Activated CD8-positive, alpha-beta memory T cell treated with anti-CD3 and anti-CD28 coated beads for 4 hours (primary cell): ENCODE measurements at places on chromosomes 16 and 17.

DNA sequence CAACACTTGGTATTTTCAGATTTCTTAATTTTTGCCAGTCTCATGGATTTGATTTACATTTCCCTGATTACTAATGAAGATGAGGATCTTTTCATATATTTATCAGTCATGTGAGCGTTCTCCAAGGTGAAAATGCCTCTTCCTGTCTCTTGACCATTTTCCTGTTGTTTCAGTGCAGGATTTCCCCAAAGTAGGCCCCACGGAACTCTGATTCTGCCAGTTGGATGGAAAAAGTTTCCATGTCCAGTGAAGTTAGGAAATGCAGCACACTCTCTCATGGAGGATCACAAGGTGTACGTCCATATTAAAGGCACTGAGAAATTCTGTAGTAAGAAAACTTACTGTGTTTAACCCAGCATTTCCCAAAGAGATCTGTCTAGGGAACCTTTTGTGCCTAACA, 16.5 kb upstream of the LIMD2 start:
- DNase-seq, result no peak

DNA sequence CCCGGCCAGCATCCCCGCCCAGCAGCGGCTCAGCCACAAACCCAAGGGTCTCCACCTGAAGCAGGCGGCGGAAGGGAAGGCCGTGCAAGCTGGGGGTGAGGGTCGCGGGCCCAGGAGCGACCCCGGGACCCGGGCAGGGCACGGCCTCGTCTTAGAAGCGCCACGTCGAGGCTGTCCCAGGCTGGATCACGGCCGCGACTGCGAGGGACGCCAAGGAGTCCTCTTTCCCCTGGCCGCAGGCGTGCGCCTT, 538 bp upstream of the CCNF start:
- DNase-seq, result no peak

DNA sequence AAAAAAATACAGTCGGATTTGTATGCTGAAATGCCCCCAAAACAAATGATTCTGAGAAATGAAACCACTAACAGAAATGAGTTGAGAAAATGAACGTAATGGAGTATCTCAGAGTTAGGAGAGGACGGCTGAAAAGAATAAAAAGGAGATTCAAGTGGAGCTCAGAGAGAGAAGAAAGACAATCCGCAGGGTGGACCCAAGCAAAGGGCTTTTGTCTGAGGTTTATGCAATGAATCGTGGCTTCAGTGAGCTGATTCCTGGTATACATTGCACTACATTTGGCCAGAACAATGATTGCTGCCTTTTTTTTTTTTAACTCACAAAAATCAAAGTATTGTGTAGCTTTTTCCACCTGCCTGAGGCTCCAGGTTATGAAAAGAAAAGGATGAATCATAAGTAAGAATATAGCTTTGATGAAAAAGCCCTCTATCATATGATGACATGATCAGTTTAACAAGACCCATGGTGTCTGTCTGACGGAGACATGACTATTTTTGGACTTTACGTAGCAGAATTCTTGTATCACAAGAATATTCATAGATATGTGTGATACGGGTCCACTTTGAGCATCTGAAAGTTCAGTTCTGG, 4.4 kb upstream of the MED9 start:
- no peak for DNase-seq

GRCh38 chr17:58403311-58403710, 14.0 kb downstream of the RNF43 start:
- no peak for DNase-seq

DNA sequence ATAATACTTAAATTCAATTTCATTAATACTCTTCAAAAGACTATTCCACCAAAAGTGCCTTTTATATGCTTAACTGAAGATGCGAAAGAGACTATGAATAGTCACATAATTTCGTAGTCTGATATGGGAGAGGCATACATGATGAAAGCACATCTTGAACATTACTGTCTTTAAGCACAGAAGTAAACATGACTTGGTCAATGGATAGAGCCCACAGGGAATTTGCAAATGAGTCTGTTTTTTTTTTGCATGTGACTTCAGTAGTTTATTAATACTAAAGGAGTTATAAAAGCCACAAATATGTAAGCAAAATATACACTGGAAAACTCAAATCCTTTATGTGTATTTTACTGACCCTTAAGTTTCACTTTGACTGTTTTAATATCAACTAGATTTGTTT, 15.9 kb downstream of the ADPRM start:
- no peak for DNase-seq

DNA sequence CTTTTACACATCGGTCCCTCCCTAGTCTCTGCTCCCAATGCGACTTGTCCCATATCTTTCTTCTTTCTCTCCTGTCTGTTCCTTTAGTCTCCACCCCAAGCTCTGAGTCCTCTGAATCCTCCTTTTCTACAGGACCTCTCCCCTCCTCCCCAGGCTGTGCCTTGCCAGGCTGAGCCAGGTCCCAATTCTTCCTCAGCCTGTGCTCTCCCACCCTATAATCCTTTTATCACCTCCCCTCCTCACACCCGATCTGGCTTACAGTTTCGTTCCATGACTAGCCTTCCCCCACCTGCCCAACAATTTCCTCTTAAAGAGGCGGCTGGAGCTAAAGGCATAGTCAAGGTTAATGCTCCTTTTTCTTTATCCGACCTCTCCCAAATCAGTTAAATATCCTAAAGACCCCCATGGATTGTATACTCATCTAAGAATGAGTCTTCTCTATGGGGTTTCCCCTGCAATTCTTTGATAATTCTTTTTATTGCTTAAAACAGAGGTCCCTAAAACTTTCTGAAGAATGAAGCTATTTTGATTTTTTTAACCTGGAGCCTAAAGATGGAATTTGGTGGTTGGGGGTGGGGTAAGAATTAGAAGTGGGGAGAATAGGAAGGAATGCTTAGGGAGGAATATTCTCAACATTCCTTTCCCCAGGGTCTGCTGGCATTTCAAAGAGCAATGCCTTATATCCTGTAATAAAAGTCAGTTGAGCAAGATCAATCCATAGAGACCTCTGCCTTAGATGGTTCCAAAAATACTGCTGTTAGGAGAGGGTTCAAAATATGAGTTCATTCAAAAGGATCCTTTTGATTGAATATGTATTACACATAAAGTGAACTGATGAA, 102.8 kb downstream of the MYO1D start:
- DNase-seq, result no peak

DNA sequence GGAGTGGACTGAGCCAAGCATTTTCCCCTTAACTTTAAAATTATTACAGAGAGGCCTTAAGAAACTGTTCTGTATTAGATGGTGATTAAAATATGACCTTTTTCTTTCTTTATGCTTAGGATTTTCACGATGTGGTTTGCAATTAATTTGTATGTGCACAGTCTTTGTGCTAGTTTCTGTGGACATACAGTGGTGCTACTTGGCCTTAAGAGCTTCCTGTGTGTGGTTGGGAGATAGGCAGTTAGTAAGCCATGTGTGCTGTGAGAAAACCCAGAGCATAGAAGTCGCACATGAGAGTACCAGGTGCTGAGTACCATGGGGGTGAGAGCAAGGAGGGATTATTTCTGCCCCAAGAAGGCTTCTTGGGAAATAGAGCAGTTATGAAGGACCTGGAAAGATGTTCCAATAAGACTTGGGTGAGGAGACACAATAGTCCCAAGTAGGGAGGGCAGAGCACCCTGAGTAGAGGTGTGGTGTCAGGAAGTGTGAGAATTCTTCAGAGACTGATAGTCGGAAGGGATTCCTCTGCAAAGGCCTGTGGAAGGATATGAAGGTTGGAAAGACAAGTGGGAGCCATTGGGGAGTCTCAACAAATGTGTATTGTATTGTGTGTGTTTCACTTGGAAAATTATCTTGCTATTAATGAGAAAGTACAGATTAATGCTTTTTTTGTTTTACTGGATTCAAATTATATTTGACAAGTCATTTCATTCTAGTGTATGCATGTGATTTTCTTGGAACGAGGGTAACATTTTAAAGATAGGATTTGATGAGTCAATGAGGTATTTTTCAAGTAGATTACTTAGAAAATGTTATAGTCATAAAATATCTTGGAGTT, 239.9 kb downstream of the PRKCA start:
- no peak for DNase-seq

GRCh38 chr17:21524211-21524591, 148.0 kb downstream of the KCNJ12 start:
- DNase-seq, result no peak

DNA sequence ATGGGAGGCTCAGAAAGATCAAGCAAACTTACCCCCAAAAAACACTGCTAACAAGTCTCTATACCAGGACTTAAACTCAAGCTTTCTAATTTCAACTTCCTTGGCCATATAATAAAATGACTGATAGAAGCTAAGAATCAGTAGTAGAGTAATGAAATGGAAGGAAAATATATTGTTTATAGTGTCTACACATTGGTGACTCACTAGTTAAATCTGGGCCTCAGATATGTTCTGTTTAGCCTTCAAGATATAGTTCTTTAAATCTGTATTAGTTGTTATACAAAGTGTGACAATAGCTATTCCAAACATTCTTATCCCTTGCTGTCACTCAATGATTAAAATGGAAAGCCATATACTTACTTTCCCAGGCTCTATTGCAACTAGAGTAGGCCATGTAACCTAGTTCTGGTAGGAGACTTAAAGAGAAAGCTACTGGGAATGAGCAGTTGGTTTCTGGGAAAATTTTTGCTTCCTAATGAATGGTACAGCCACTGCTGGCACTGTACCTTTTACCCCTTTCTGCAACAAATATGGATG, 18.3 kb downstream of the SSH2 start:
- DNase-seq, result no peak

DNA sequence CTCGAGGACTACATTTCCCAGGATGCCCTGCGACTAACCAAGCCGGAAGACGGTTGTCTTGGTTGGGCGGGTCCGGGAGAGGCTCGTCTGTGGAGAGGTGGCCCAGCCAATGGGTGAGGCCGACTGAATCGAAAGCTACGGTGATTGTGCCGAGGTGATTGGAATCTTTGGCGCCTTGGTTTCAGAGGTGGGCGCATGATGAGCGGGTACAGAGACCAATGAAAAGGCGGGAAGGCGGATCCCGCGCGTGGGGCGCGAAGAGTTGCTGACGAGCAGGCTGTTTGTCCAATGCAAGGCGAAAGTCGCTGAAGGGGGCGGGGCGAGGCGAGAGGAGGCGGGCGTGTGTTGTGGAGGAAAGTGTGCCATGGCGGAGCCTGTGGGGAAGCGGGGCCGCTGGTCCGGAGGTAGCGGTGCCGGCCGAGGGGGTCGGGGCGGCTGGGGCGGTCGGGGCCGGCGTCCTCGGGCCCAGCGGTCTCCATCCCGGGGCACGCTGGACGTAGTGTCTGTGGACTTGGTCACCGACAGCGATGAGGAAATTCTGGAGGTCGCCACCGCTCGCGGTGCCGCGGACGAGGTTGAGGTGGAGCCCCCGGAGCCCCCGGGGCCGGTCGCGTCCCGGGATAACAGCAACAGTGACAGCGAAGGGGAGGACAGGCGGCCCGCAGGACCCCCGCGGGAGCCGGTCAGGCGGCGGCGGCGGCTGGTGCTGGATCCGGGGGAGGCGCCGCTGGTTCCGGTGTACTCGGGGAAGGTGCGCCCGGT, at the start of gene NFATC2IP:
NFATC2IP (plus strand) TSS at position 290 of the 762 bp plus-strand sequence; CDS start at position 365, 75 bp downstream.
- DNase-seq, result peak; percentile 99

DNA sequence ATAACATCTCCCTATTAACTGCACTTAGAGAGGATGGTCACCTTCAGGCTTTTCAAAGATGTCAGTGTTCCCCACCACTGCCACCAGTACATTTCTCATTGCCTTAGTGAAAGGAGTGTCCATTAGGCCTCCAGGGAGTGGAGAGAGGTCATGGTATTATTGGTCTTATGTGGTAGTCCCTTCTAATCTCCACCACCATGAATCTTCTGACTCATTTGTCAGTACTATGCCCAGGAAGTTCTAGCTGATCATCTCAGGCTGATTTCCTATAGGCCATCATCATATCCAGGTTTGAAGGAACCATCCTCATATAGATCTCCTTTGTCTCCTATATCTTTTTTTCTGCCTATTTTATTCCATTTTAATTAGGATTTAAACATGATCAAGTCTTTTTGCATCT, 221.5 kb downstream of the CYB561 start:
- no peak for DNase-seq

DNA sequence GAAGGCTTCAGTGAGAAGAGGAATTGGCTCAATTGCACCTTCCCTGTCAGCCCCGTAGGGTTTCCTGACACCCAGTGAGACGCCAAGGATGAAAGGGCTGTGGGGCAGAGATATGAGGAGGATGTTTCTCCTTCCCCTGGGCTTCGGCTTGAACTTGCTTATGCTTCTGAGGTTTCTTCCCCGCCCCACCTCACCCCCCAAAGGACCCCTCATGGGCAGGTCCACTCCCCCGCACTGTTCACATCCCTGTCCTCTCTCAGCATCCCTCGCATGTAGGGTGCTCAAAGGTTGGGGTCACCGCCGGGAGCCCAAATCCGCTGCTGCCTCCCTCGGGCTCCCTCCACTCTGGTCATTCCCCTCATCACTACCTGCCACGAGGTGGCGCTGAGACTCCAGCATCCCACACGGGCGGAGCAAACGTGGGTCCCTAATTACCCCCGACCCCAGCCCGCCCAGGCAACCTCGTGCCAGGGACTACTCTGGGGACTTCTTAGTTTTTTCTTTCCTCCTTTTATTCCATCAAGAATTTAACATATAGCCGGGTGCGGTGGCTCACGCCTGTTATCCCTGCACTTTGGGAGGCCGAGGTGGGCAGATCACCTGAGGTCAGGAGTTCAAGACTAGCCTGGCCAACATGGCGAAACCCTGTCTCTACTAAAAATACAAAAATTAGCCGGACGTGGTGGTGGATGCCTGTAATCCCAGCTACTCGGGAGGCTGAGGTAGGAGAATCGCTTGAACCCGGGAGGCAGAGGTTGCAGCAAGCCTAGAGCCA, 3.3 kb upstream of the TRARG1 start:
- DNase-seq, result peak; percentile 39

DNA sequence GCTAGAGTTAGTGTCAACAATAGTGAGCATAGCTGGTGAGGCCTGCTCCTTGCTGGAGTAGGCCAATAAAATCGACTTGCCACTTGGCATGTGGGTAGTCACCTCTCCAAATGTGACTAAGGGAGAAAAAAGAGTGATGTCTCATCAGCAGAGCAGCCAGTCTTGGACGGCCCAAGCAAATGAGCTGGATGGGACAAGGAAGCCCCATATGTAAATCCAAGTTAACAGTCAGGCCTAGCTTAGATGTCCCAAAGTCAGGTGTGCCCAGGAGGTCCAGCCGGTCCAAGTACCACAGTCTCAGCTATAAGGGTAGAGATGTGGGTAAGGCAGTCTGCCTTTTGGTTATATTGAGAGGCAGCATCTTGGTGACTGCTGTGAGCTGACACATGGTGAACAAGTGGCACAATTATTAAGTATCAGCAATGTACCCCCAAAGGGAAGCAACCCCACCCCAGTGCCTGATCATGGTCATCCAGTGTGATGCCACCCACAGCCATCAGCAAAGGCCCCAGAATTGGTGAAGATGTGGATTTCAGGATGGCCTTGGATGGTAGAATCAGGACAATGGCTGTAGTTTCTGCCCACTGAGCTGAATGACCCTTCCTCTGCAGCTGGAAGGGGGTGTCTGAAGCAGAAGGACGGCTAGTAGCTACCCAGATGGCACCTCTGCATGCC, 83.4 kb downstream of the TNFRSF13B start:
- DNase-seq, result no peak

DNA sequence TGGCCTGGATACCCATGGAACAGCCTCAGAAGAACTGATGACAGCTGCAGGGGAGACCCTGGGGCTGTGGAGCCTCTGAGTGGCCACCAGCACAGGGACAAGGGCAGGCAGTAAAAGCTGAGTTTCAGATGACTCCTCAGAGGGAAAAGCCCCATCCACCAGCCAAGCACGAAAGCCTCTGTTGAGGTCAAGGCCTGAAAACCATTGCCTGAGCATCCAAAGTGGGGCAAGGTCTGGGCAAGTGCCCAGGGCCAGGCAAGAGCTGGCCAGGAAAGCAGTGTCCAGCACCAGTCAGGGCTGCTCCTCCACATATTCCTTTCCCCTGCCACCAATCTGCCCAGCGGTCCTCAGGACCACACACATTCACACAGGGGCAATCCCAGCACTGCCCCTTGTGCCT, 16.4 kb downstream of the ATP6V0D1 start:
- DNase-seq, result no peak
